Endothelial cell of umbilical vein (primary cell): ENCODE measurements at places on chromosomes 5 and 9. TPM values are rescaled to one million over a fixed set of nuclear protein-coding genes. Genes with fewer than 3 reads are reported as not detected.

- H3K4me3 ChIP-seq, result no peak overlapping the region
- peaks cover 4% of the 10 kb centered on the region for H3K27me3 ChIP-seq
- no peak for DNase-seq
- H3K27ac ChIP-seq, result no peak overlapping the region
- no peaks in the 10 kb centered on the region for H3K36me3 ChIP-seq
Observed at GRCh38 chr5:142095651-142096330, 12.8 kb upstream of the NDFIP1 start.

DNA sequence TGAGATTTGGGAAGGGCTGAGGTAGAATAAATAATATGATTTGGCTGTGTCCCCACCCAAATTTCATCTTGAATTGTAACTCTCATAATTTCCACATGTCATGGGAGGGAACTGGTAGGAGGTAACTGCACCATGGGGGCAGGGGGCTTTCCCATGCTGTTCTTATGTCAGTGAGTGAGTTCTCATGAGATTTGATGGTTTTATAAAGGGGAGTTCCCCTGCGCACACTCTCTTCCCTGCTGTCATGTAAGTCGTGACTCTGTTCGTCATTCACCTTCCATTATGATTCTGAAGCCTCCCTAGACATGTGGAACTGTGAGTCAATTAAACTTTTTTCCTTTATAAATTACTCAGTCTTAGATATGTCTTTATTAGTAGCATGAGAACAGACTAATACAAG lies 115.5 kb upstream of the STARD4 start:
- no peaks in the 10 kb centered on the region for H3K27me3 ChIP-seq
- H3K4me1 ChIP-seq, result peaks cover 6% of the 10 kb centered on the region
- no peaks in the 10 kb centered on the region for H3K36me3 ChIP-seq
- H3K4me3 ChIP-seq, result no peak overlapping the region
- H3K27ac ChIP-seq, result no peak overlapping the region
- DNase-seq, result no peak

DNA sequence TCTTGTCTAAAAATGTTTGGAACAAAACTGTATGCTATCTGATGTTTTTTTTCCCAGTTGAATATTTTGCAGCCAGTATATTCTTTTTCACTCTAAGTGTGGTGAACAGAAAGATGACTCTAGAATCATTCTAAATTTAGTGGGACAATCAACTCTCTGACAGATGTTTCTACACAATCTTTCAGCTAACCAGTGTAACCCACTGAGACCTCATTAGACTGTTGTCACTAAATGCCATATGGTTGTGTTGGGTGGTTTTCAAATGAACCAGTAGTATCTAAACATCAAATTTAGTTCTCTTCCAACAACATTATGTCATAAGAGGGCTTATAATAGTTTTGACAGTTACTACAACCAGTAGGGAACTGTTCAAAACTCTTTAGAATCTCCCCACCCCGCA lies 129.6 kb upstream of the PRLR start:
- no peaks in the 10 kb centered on the region for H3K27me3 ChIP-seq
- no peak overlapping the region for H3K4me3 ChIP-seq
- no peaks in the 10 kb centered on the region for H3K4me1 ChIP-seq
- no peaks in the 10 kb centered on the region for H3K36me3 ChIP-seq

DNA sequence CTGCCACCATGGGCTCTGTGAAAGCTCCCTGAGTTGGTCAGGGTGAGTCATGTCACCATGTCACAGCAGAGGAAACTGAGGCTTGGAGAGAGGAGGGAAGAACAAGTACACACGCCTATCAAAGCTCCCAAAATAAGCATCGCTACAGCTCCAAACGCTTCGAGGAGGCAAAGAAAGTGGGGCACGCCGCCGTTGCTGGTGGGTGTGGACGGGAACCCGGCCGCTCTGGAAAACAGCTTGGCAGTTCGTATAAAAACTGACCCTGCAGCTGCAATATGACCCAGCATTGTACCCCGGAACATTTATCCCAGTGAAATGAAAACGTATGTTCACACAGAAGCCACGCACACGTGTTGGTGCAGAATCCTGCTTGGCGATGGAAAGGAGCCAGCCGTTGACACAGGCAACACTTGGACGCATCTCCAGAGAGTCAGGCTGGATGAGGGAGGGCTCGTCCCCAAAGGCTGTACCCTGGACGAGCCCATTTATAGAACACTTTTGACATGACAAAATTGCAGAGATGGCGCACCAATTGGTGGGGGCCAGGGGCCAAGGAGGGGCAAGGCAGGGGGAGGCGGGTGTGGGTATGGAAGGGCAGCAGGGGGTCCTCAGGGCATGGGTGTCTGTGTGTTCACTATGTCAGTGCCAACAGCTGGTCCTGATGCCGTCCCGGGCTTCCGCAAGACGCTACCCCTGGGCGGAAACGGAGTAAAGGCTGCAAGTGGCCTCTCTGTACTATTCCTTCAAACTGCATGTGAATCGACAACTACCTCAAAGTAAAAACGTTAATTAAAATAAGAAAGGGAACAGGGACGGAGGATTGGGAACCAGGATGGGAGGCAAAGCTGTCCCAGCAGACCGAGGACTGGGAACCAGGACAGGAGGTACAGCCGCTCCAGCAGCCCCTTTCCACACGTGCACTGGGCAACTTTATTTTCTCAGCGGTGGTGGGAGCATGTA lies 173.0 kb downstream of the OLFM1 start:
- H3K27me3 ChIP-seq, result no peaks in the 10 kb centered on the region
- H3K4me3 ChIP-seq, result no peak overlapping the region
- no peak for DNase-seq

Gene STK32A
- polyA plus RNA-seq, result not detected in 2 replicates

Gene PLAC8L1
- polyA plus RNA-seq, result 0.80 and 0.99 TPM in 2 replicates

Gene WNT8A
- not detected in 2 replicates for polyA plus RNA-seq

- H3K27ac ChIP-seq, result no peak overlapping the region
- H3K27me3 ChIP-seq, result no peaks in the 10 kb centered on the region
- no peaks in the 10 kb centered on the region for H3K36me3 ChIP-seq
- H3K4me1 ChIP-seq, result peaks cover 14% of the 10 kb centered on the region
Observed at GRCh38 chr5:60205071-60205470, 311.5 kb upstream of the PDE4D start.

GRCh38 chr9:3741729-3742128 lies 215.9 kb upstream of the RFX3 start:
- no peak overlapping the region for H3K4me3 ChIP-seq
- no peak for DNase-seq
- no peaks in the 10 kb centered on the region for H3K4me1 ChIP-seq
- H3K27ac ChIP-seq, result no peak overlapping the region
- H3K27me3 ChIP-seq, result peaks cover 25% of the 10 kb centered on the region

Gene BTNL3
- polyA plus RNA-seq, result not detected in 2 replicates

DNA sequence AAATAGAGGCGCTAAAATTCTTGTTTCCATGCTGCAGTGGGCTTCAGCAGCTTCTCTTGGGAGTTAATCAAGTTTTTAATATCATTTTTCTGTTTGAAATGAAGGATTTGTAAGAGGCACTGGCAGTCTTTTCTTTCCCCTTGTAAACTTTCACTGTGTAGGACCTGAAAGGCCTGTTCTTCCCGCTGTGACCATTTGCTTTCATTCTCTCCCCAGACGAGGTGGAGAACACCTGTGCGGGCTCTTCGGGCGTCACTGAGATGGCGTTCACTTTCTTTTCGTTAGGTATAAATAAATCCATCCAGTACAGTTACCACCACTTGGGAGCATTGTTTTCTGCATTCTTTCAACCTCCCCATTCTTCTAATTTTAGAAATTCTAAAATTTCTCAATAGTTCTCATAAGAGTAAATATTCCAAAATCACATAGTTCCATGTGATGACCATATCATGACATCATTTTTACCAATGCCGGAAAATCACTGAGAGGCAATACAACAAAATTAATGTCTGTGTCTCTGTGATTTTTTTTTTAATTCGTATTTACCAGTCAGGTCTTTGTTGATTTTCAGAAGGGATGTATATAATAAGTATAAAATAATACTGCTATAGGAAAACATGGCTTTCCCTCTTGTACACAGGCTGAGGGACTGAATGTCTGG lies 131.7 kb upstream of the ICE1 start:
- H3K4me1 ChIP-seq, result no peaks in the 10 kb centered on the region
- no peaks in the 10 kb centered on the region for H3K27me3 ChIP-seq
- DNase-seq, result no peak

- H3K27me3 ChIP-seq, result no peaks in the 10 kb centered on the region
- H3K4me1 ChIP-seq, result peaks cover 41% of the 10 kb centered on the region
- no peak for DNase-seq
- H3K4me3 ChIP-seq, result no peak overlapping the region
- no peaks in the 10 kb centered on the region for H3K36me3 ChIP-seq
Observed at GRCh38 chr9:129484352-129485000, 136.4 kb downstream of the C9orf50 start.

DNA sequence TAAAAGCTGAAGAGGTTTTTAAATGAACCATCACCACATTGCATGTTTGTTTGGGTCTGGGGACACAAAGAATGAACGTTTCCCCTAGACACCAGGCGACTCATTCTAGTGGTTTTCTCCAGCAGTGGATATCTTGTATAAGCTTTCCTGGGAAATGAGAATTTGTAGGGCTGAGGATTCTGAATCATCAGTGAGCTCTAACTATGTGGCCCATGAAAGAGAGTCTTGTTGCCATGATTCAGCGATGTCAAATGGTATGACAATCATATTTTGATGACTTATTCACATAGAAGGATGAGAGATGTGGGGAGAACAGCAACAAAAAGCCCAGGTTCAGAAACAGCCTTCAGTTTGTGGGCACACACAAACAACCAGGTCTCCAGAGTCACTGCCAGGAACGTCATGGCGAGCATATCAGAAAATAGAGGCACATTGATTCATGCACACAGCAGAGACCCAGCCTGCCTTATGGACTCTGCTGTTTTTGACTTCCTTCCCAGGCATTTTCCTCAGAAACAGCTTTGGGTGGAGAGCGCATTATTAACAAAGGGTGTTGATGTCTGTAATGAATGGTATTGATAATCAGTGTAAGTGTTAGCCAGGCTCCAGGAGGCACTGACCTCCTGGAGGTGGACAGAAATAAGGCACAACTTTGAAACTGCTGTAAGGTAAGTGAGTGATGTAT lies 13.3 kb downstream of the ZNF474 start:
- H3K4me1 ChIP-seq, result no peaks in the 10 kb centered on the region
- H3K27ac ChIP-seq, result no peak overlapping the region
- no peaks in the 10 kb centered on the region for H3K27me3 ChIP-seq
- no peaks in the 10 kb centered on the region for H3K36me3 ChIP-seq
- DNase-seq, result no peak
- no peak overlapping the region for H3K4me3 ChIP-seq

- DNase-seq, result no peak
- H3K36me3 ChIP-seq, result no peaks in the 10 kb centered on the region
- no peak overlapping the region for H3K27ac ChIP-seq
- H3K4me3 ChIP-seq, result no peak overlapping the region
Observed at GRCh38 chr9:130541533-130541932, 37.8 kb upstream of the FUBP3 start.
